ENCODE measurements at places on chromosomes 5 and 9.

DNA sequence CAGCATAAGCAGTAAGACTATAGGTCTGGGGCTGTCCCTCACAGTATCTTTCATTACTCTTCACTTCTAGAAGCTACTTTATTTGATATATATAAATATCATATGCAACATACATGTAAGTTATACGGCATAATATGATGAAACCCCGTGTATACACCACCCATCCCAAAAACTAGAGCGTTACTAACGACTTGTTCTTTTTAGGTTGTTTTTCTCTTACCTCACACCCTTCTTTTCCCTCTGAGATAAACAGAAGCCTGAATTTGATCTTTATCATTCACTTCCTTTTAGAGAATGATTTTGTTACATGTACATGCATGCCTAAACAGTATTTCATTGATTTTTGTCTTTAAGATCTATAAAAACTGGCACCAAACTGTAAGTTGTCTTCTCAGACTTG, 3.7 kb downstream of the TRMO start:
- no peak for DNase-seq

DNA sequence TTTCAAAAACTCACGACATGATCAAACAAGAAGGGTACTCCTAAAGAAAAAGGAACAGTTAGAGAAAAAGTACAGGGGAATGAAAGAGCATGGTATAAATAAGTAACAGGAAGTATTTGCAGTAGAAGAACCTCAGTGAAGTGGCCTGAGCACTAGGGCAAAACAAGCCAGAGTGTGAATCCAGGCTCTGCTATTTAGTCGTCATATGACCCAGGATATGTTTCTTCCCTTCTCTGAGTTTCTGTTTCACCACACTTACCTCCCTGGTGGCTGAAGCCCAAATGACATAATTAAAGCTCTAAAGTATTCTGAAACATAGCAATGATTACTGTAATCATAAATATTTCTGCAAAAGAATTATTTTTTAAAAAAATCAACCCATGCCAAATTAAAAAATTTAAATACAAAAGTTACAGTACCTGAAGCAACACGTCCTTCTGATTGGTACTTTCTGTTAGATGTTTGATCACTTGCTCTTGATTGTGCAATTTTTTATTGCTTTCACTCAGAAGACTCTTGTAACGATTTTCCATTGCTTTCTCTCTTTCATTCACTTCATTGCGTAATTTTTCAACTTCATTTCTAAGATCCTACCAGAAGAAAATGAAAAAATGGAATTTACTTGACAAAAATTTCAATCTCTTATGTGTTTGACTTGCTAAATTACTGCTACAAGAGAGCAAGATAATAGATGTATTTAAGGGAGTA, 88.9 kb downstream of the CDK5RAP2 start:
- DNase-seq, result no peak

DNA sequence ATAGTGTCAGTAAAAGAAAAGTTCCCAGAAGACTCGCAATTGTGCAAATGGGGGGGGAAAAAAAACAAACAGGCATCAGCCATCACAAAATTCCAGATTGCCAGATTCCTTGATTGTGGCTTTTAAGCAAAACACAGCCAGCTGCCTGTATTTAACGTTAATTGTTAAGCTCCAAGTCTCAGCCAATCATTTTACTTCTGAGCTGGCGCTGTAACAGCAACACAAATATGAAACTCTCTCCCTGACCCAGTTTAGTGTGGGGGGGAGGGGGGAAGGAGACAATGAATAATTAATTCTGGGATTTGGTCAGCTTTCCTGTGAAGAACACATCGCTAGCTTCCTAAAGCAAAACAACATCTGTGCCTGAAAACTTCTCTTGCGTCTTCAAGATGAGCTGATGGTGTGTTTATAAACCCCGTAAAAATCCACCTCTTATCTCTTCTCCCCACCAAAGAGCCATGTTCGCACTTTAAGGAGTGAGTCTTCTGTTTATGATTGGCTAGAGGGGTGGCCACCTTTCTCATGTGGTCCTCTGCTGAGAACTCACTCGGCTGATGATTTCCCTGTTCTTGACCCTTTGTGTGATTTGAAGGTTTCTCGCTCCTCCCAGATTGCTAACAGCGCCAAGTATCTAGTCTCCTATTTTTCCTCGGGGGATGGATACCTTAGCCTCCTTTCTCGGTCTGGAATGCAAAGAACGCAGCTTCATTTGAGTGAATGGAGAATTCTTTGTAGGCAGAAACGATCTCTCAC, 160.2 kb upstream of the DAPK1 start:
- DNase-seq, result no peak

GRCh38 chr5:10355071-10355889, 1.8 kb downstream of the MARCHF6 start:
- DNase-seq, result no peak

DNA sequence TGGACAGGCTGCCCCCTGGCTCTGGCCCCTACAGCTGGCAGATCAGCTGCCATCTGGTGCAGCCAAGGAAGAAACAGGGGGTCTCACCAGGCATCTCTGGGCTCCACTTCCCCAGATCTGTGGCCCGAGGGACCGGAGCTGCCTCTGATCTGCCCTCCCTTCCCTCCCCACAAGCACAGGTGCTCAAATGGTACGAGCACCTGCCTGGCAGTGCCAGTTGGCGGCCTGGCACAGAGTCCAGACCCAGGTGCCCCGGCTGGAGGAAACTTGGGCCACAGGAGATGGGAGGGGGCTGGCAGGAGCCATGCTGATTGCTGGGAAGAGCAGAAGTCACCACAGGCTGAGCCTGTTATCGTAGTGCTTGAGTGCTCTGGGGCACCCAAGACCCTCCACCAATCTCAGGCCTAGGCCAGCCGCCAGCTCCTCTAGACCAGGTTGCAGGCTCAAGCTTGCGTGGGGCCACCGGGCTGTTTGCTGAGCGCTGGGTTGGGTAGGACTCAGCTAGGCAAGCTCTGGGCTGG, 5.0 kb upstream of the CAMK2A start:
- no peak for DNase-seq

DNA sequence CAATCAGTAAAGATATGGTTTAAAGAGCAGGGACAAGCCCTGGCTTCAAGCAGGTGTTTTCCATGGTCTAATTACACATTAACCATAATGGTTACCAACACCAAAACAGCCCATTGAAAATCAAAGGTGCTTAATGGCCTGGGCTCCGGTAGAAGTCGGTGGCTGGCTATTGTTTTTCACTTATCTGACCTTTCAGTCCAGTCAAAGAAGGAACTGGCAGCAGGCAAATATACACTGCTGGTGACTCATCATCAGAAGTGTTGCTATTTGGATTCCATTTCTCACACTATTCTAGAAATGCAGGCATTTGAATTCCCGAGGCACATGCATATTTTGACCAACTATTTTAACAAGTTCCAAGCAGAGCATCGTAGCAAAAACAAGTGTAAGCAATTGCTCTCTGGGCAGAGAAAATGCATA, 26.3 kb upstream of the GABRP start:
- DNase-seq, result no peak

DNA sequence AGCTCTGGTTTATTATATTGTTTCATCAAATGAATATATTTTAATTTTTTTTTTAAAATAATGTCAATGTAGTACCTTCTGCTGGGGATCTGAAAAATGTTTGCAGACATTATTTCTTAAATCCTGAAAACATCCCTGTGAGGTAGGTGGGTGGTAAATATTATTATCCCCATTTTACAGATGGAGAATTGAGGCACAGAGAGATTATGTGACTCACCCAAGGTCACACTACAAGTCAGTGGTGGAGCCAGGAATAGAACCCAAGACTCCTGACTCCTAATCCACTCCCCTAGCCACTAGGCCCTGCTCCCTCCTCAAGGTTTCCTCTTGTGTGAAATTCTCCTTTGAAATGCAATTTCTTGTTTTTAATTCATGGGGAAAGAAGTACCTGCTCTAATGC, 171.4 kb downstream of the NIPBL start:
- DNase-seq, result no peak

- DNase-seq, result no peak
Measured at GRCh38 chr5:37869216-37869615, 29.4 kb upstream of the GDNF start.

DNA sequence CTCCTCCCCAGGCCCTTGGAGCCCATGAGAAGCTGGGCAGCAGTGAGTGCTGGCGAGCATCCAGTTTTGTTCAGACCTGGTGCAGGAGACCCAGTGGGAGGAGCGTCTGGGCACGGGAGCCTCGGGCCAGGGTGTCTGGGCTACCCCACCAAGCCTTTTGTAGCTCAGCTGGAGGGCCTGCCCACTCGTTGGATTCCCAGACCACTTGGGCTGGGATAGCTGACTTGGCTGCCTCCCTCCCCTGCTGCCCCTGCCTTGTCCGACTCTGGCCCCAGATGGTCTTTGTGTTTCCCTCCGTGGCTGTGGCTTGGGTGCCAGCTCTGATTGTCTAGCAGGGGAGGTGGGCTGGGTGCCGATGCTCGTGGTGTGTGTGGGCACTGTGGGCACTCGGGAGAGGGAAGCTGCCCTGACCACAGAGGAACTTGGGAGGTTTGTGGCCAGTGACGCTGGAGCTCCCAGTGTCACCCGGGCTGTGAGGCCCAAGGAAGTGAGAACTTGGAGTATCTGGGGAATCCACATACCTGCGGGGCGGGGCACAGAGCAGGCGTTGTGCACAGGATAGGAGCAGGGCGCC, 47.3 kb downstream of the WNK2 start:
- no peak for DNase-seq

- DNase-seq, result no peak
Measured at GRCh38 chr9:69120380-69121154, 53.5 kb upstream of the TJP2 start.

- no peak for DNase-seq
Measured at GRCh38 chr9:127770583-127770904, 7.9 kb downstream of the SH2D3C start.

Data from stimulated activated CD4-positive, alpha-beta T cell treated with anti-CD3 and anti-CD28 coated beads, Interleukin-12 subunit alpha, Interleukin-12 subunit beta, amount 100 ng/mL, for 24 hours (primary cell).